Dermis microvascular lymphatic vessel endothelial cell (primary cell): ENCODE measurements at places on chromosomes 6 and 20.

DNA sequence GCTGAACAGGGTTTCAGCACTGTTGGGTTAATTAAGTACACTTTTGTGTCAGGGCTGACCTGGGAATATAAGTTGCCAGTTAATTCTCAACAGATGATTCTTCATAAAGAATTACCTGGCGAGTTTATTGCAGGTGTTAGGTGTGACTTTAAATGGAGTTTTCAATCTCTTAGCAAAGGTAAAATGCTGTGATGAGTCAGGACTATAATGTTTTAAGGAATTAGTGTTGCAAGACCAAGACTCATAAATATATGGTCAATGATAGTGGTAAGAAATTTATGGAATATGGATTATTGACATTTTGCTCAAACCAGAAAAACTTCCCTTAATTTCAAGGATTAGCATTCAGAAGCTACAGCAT is 50.0 kb upstream of the PLCG1 start:
- DNase-seq, result no peak

DNA sequence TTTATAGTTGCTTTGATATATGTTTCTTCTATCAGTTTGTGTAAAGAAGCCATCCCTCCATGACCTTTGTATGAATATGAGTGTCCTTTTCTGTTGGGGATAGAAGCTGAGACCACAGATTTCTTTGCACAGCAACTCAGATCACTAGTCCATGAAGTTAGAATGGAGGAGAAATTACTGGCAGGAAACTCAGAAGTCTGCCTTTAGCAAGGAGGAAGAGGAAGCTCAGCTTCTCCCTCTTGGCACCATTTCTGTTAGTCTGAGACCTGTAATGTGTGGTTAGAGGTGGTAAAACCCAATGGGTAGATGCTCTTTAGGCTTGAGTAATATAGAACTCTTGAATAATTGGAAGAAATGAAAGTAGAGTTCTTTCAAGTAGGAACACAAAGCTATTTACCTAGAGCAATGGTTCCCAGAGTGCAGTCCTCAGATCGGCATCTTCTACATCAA is 995.3 kb upstream of the FLRT3 start:
- no peak for DNase-seq

GRCh38 chr20:18506744-18507143 is 996 bp upstream of the SEC23B start:
- DNase-seq, result no peak

DNA sequence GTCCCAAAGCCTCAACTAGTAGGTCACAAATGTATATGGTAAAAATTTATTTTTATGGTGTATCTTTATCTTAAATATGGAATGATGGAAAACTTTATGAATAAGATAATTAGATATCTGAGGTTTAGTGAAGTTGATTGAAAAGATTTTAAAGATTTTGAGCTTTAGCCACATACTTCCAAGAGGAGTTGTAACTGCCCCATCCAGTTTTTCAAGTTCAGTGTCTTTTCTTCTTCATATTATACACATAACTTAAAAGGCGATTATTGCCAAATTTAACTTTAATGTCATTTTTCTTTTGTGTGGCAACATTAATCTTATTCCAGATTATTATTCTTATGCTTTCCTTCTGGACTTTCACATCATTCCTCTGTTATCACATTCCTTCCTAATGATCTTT is 266.4 kb downstream of the TINAG start:
- DNase-seq, result no peak
